A549 treated with CpdA at 1 μM for 4 hours (cell line): ENCODE measurements at places on chromosomes 12 and 14. TPM values are rescaled to one million over a fixed set of nuclear protein-coding genes. Genes with fewer than 3 reads are reported as not detected.

HOXC5 gene
- 0.50 to 1.2 TPM (median 1.0 TPM) in 5 replicates for total RNA-seq

ZNF10 gene
- total RNA-seq: 1.4 to 2.3 TPM (median 1.8 TPM) in 5 replicates

EGLN3 gene
- total RNA-seq: 3.9 to 5.3 TPM (median 4.4 TPM) in 5 replicates

KRT3 gene
- 0.03 to 0.10 TPM in 2 of 5 replicates, not detected in the others for total RNA-seq

PNN gene
- total RNA-seq: 43.1 to 66.5 TPM (median 50.9 TPM) in 5 replicates

NPFF gene
- total RNA-seq: not detected in 5 replicates

MAP1LC3B2 gene
- total RNA-seq: 0.94 to 2.6 TPM (median 1.6 TPM) in 5 replicates

EIF5 gene
- total RNA-seq: 205 to 280 TPM (median 272 TPM) in 5 replicates

DEGS2 gene
- total RNA-seq: 1.2 to 2.7 TPM (median 1.4 TPM) in 5 replicates

KRT6A gene
- total RNA-seq: 0.15 to 0.42 TPM (median 0.29 TPM) in 5 replicates

KCNC2 gene
- total RNA-seq: not detected in 5 replicates

TRHDE gene
- 0.03 to 0.19 TPM (median 0.09 TPM) in 5 replicates for total RNA-seq

LMNTD1 gene
- not detected in 5 replicates for total RNA-seq

KLRG1 gene
- 1.1 to 2.1 TPM (median 1.4 TPM) in 5 replicates for total RNA-seq

GALNT16 gene
- total RNA-seq: 2.5 to 3.8 TPM (median 3.6 TPM) in 5 replicates

NRXN3 gene
- 0.90 to 1.2 TPM (median 1.1 TPM) in 5 replicates for total RNA-seq

TDRD9 gene
- 0.02 TPM in 1 of 5 replicates, not detected in the others for total RNA-seq

PKP2 gene
- 2.1 to 3.1 TPM (median 2.5 TPM) in 5 replicates for total RNA-seq

YLPM1 gene
- 37.9 to 53.0 TPM (median 41.8 TPM) in 5 replicates for total RNA-seq

APOF gene
- total RNA-seq: not detected in 5 replicates

OASL gene
- 3.9 to 5.0 TPM (median 4.6 TPM) in 5 replicates for total RNA-seq

CSRP2 gene
- 20.9 to 23.5 TPM (median 22.2 TPM) in 5 replicates for total RNA-seq

IPO4 gene
- 76.9 to 102 TPM (median 78.5 TPM) in 5 replicates for total RNA-seq

ZNF891 gene
- 0.38 to 0.47 TPM (median 0.43 TPM) in 5 replicates for total RNA-seq

RPL10L gene
- not detected in 5 replicates for total RNA-seq

SERPINA3 gene
- total RNA-seq: 5.4 to 7.6 TPM (median 5.7 TPM) in 5 replicates

LALBA gene
- total RNA-seq: not detected in 5 replicates

OR4K15 gene
- total RNA-seq: not detected in 5 replicates

KRT5 gene
- 0.08 to 0.25 TPM (median 0.09 TPM) in 3 of 5 replicates, not detected in the others for total RNA-seq

GPX2 gene
- 163 to 301 TPM (median 208 TPM) in 5 replicates for total RNA-seq

DYRK4 gene
- total RNA-seq: 41.3 to 51.3 TPM (median 46.9 TPM) in 5 replicates

HSP90B1 gene
- total RNA-seq: 623 to 834 TPM (median 693 TPM) in 5 replicates
